ENCODE measurements at places on chromosomes 12 and 14.

GRCh38 chr12:84719997-84720396 lies 192.6 kb downstream of the SLC6A15 start:
- no peak for DNase-seq

DNA sequence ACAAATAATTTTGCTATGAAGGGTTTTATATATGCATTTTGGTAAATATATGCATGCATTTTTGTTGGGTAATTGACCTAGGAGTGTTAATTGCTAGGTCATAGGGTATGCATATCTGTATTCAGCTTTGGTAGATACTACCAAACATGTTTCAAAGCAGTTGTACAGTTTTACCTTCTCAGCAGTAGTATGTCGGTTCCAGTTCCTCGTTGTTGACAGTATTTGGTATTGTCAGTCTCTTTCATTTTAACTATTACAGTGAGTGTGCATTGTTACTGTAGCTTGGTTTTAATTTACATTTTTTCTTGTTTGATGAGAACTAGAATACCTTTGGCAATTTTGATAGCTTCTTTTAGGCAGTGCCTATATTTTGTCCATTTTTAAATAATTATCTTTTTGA lies 98.9 kb downstream of the ARID2 start:
- no peak for DNase-seq

- no peak for DNase-seq
Measured at GRCh38 chr14:85687456-85687855, 157.5 kb downstream of the FLRT2 start.

DNA sequence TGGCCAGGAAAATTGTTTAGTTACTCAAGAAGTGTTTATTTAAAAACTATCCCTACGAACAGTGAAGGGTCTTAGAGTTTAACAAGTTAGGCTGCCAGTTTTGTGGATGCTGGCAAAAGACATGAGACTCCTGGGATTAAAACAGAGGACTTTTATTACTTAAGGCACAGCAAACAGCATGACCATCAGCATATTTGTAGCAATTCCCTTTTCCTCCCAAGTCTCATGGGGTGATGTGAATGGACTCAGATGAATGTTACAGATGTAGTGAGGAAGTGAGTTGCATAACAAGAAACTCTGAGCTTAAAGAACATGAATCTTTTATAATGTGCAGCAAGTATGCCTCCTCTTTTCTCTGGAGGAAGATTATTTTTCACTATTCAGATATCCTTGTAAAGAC lies 695.8 kb downstream of the RPS29 start:
- DNase-seq, result no peak

Measured in Jurkat, Clone E6-1 (cell line).